ENCODE measurements at places on chromosomes 4 and X. TPM values are rescaled to one million over a fixed set of nuclear protein-coding genes. Genes with fewer than 3 reads are reported as not detected.

Gene MAGEA9B
- 0.93 TPM for total RNA-seq

Gene GPR173
- 3.3 TPM for total RNA-seq

Gene IL1RAPL1
- 1.9 TPM for total RNA-seq

DNA sequence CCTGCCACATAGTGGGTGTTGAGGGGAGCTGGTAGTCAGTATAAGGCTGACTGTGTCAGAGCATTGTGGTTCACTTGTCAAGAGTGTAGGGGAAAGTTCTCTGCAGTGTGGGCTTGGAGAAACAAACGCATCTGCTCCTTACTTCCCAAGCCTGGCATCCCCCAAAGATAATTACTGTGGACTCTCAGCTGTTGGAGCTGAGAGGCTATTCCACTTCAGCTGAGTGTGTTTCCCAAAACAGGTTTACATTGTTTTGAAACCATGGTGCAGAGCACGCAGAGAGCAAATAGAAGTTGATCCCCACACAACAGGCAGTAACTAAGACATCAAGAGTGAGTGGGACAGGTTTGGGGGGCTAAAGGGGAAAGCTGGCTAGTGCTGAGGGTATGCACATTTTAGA lies 181.0 kb upstream of the EOLA2 start:
- no peak for DNase-seq

GRCh38 chr4:3190549-3190948 lies 58.4 kb upstream of the MSANTD1 start:
- no peak for DNase-seq

- no peak for DNase-seq
Measured at GRCh38 chrX:27964432-27964831, 16.8 kb downstream of the DCAF8L1 start.

DNA sequence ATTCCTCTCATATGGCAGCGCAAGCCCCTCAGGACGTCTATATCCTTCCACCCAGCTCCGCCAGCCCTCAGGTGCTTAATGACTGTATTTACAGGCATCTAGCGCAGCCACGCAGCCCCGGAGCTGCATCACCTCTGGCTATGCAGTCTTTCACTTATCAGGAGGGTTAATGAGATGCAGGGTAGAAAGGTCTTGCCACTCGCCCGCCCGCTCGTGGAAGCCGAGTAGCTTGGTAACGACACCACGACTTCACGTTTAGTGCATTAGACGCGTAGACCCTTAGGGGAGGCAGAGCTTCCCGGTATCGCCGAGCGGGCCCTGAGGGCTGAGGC lies 1.5 kb upstream of the SLC16A2 start:
- no peak for DNase-seq

Data from HT1080 (cell line).